ENCODE measurements at places on chromosomes 12 and 14.

GRCh38 chr12:40375076-40375475, 150.3 kb downstream of the LRRK2 start:
- DNase-seq, result no peak

GRCh38 chr14:103500148-103500990, 22.3 kb downstream of the CKB start:
- DNase-seq, result peak; percentile 69

DNA sequence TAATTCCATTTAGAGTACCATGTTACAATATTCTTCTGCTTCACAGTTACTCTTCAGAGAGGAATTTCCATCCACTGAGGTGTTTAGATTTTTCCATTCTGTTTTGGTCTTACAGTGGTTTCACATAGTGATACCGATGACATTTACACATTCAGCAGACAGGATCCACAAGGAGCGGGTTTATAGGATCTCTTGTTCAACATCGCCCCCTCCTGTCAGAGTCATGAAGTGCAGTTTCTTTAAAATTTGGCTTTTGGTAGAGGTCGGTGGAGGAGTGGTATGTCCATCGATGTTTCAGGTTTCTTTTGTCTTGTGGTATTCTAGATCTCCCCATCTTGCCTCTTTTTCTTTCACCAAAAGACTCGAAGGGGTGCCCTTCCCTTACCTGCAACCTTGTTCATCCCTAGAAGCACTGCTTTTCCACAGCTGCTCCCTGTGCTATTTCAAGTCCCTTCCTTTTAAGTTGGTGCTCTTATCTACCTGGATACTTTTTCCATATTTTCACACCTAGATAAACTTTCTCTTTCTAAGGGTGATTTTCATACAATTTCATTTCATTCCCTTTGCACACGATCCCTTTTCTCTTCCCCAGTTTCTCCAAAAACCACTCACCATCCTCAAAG, 181.3 kb downstream of the ITPR2 start:
- DNase-seq, result peak; percentile 35

DNA sequence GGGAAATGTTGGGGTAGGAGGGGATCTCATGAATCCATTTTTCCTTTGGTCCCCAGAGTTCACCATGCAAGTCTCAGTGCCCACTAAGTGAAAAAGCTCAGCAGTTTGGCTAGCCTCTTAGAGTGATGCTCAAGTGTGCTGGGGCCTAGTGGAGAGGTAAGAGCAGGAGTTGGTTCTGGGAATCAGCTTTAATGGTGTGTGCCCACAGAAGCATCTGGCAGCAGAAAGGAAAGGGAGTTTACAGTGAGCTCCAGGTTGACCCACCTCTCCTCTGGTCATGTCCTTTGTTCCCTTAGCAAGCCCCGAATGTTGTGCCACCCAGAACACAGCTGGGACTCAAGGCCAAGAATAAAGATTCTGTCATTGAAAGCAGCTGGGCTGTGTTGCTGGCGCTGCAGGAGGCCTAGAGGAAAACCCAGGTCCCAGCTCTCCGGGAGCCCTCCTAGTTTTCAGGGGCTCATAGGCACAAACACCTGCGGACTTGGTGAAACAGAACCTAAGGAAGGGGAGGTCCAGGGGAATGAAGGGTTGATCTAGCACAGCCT, 320.8 kb downstream of the ZFP36L1 start:
- DNase-seq, result no peak

All from large intestine (tissue), 12 donors.